Activated CD8-positive, alpha-beta memory T cell treated with anti-CD3 and anti-CD28 coated beads for 48 hours (primary cell): ENCODE measurements at places on chromosomes 3 and 15.

- no peak for DNase-seq
Observed at GRCh38 chr3:133271539-133271938, 128.3 kb upstream of the BFSP2 start.

GRCh38 chr3:189269365-189269764, 97.6 kb downstream of the TPRG1 start:
- DNase-seq, result no peak

DNA sequence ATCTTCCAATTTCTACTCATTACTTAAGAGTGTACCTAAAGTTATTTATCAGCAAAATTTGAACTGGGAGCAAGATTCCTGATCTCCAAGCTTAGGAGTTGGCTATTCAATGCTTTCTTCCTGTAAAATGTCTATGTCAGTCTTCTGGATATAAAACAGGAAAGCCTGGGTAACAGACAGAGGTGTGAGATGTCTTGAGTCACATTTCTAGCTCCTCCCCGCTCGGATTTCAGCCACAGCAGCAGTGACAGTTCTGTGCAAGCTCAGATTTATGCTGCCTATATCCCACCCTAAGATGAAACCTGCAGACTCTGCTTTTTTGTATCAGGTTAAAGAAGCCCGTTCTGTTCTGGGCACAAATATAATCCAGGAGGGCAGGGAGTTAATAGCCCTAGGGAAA, 2.1 kb upstream of the ARMC8 start:
- DNase-seq, result no peak

- DNase-seq, result no peak
Observed at GRCh38 chr15:34301058-34301457, 36.5 kb downstream of the SLC12A6 start.

- DNase-seq, result no peak
Observed at GRCh38 chr3:57852896-57853295, 96.8 kb downstream of the SLMAP start.

- DNase-seq, result no peak
Observed at GRCh38 chr3:123186695-123187094, 15.0 kb upstream of the SEC22A start.

DNA sequence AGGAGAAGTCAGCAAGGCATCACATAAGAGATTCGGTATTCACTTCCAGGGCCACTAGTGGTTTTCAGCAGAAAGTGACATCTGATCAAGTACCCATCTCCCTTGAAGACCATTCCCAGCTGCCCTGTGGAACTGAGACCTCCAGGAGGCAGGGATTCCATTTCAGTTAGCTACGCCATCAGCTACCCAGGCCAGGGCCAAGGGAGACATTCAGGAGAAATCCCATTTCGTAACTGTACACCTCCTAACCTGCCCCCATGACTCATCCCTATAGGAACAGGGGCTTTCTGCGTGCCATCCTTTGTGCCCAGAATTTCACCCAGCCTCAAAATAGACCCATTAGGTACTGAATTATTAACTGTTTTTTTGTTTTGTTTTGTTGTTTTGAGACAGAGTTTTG, 24.7 kb downstream of the SPATA12 start:
- no peak for DNase-seq

GRCh38 chr3:30986551-30986950, 92.1 kb upstream of the GADL1 start:
- DNase-seq, result no peak

DNA sequence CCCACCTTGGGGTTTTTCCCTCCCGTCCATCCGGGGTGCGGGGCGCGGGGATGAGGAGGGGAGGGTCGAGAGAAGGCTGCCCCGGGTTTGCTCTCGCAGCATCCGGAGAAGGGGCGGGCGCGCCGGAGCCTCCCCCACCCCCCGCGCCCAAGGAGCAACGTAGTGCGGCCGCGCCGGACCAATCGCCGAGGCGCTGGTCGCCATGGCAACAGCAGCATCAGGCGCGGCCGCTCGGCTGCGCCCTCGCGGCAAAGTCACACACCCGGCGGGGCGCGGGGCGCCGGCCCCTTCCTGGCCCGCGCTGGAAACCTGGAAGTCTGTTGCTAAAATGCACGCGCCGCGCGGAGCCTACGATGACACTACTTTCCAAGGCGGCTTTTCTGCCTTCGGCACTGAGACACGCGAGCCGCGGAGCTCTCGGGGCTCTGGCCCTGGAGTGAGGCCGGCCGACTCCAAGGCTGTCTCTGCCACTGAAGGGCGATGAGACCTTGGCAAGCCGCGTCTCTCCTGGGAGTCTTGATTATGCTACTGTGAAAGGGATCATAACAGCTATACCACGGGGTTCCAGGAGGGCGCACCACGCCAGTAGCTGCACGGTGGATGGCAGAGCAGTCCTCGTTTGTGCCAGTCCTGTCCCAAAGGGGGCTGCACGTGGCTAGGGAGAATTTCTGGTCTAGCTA, at the start of gene IQSEC1:
IQSEC1 (minus strand) TSS at position 104 of the 680 bp plus-strand sequence. CDS start 415 bp downstream, outside the sequence.
- peak; percentile 42 for DNase-seq

DNA sequence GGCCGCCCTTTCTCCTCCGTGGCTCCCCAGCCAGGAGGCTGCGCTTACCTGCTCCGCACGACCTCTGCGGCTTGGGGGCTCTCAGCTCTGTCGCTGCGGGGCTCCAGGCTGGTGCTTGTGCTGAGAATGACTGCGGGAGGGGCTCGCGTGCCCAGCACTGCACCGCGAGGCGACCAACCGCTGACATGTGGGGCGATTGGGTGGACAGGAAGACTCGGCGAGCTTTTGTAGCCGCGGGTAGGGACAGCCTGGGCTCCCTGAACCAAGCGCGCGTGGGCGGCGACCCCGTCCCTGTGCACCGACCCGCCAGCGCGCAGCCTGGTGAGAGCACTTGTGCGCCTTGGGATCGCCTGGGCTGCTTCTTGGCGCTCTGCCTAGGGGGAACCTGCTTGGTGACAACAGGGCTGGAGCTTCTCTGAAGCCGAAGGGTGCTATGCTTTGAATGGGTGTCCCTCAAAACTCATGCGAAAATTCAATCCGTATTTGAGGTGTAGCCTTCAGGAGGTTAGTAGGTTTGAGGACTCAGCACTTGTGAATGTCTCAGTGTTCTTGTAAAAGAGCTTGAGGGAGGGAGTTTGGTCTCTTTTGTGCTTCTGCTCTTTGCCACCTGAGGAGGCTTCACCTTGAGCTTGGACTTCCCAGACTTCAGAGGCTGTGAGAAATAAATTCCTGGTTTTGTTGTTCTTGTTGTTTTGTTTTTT, 50.4 kb downstream of the IL12A start:
- DNase-seq, result no peak

DNA sequence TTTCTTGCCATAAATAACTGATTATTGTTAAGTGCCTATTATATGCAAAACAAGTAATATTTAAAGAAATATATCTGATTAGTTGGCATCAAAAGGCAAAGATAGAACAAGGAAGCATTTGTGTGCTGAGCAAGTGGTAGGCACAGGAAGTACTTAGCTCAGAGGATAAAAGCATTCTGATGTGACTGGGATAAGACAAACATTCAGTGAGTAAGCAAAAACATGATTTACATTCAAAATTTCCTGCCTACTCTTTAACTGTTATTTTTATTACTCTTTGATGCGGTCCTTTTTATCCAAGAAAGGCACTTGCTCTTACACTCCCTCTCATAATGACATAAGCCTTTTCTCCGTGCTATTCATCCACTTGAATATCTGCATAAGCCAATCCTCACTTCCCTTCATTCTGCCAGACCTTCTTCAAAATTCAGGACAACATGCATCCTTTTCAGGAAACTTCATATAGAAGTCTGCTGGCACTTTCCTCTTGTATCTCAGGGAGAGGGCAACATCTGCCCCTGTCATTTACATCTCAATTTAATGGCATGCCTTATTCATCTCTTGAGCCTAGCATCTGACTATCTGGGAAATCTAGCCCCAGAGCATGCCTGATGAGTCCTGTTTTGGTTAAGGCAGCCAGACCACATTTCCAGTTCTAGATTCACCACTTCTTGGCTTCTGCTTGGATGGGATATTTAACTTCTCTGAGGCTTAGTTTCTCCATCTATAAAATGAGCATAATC, 478.2 kb upstream of the ROBO2 start:
- DNase-seq, result no peak

DNA sequence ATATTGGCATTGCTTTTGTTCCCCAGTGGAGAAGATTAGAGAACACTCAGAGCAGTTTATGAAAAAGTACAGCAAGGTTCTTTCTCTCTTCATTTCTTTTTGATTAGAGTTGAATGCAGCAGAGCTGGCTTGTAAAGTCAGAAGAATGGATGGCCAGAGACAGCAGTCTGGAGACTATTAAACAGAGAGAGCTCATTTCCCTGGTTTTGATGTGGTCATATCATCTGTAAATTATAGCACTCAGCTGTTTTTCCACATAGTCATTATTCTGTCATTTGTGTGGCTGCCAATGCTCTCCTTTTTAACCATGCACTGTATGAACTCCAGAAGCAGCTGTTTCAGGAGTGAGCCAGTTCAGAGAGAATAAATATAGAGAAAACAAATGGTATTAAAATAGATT, 177.4 kb upstream of the CRBN start:
- DNase-seq, result no peak

DNA sequence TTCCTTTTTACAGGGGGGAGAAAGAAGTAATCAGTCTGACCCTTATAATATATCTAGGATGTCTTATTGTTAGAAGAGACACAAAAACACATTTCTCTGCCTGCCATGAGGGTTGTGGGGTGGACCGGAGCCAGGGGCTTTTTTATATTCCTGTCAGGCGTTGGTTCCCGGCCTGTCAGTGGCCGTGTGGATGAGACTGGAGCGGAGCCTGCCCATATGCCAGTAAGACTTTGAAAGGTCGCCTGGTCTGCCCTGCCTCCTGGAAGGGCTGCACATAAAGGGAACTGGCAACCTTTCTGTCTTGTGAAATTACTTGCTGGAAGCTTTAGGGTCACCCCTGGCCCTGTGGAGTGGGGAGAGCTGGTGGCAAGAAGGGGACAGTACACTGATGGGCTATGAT, 34.7 kb downstream of the MAP3K13 start:
- DNase-seq, result no peak
